Suppressor macrophage treated with lipopolysaccharide for 4 hours (primary cell): ENCODE measurements at places on chromosomes 2 and 18.

- no peak for DNase-seq
Observed at GRCh38 chr18:58669731-58670378, 1.4 kb upstream of the MALT1 start.

DNA sequence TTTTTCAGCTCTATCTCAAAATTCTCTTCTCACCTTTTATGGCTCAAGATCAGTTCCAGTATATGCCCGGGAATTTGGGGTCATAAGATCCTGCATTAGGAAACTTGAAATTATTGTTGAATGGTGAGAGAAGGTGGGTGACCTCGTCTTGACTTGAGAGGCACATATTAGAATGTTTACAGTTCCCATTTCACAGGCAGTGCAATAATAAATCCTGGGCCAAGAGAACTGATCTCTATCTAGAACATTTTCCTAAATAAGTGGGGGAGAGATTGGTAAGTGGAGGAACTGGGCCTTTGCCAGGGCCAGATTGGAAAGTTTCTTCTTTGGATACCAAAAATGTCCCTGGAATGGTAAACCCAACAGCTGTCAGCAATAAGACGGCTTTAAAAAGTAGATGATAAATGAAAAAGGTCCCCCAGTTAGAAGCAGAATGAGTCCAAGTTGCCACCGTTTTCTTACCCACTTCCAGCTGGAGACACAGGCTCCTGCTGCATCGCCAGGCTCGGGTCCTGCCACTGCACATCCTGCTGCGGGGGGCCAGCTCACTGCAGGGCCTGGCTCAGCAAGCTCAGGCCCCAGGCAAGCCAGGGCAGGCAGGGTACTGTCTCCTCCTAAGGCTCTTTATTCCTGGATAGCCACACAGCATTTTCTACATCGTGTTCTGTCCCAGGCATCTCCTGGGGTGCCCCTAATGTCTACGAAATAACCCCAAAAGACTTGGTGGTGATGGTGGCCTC lies 126.4 kb upstream of the EPAS1 start:
- DNase-seq, result no peak

DNA sequence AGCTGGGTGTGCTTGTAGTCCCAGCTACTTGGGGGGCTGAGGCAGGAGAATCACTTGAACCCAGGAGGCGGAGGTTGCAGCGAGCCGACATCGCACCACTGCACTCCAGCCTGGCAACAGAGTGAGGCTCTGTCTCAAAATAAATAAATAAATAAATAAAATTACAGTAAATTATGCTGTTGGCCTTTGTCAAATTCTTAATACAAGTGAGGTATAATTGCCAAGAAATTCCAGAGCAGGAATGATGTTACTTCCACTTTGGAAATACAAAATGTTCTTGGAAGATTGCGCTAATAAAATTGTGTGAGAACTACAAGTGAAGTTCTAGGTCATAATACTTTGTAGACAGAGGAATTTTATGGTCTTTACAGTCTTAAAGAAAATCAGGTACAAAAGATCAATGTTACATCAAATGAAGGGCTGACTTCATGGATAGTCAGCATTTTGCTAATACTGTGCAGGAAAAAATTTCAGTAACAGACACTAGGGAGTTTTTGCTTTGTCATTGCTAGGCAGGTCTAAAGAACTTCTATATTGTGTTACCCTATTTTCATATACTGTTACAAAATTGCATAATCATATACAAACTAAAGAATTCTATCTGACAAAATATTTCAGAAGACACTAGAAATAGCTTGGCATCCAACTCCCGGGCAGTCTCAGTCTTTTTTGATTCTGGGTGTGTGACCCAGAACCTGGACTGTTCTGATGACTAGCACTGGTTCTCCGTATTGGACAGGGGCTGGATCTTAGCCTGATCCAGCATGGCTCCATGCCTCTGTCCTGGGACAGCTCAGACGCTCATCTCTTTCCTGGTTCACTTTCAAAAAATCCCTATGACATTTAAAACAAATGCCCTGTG lies 76.0 kb upstream of the STK17B start:
- peak; percentile 52 for DNase-seq

DNA sequence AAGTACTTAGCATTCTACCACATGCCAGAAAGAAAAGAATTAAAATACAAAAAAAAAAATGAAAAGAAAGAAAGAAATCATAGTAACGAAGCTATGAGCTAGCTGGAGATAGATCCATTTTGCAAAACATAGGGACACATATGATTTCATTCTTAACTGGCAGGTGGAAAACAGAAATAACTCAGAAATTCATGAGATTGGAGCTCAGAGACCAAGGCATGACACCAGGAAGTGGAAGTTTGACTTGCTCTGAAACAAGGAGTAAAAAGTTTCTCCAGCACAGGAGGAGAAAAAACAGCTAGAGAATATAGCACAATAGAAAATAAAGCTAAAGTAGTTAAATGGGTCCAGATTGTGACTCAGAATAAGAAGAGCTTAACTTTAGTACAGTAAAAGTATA lies 278.1 kb downstream of the ZEB2 start:
- no peak for DNase-seq

DNA sequence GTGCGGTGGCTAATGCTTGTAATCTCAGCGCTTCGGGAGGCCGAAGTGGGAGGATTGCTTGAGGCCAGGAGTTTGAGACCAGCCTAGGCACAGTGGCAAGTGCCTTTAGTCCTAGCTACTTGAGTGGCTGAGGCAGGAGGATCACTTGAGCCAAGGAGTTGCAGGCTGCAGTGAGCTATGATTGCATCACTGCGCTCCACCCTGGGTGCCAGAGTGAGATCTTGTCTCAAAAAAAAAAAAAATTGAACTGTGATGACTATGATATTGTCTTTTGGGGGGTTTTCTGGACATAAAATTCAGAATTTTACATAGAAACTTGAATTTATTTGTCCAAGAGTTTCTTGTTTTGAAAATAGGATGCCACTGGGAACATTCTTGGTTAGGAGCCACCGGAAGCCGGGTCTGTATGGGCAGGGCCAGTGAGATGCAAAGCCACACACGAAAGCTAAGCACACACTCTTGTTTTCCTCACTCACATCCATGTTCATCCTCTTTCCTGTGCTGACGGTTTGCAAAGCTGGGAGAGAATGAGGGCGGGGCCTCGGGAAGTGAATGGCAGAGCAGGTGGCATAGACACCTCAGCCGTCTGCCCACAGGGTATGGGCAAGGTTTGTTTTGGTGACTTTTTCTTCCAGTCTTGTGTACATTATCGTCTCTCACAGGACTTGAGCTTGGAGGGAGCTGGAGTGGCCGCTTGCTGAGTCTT lies 12.6 kb downstream of the AGAP1 start:
- DNase-seq, result no peak

GRCh38 chr2:172965433-172966212 lies 110.0 kb upstream of the MAP3K20 start:
- no peak for DNase-seq

DNA sequence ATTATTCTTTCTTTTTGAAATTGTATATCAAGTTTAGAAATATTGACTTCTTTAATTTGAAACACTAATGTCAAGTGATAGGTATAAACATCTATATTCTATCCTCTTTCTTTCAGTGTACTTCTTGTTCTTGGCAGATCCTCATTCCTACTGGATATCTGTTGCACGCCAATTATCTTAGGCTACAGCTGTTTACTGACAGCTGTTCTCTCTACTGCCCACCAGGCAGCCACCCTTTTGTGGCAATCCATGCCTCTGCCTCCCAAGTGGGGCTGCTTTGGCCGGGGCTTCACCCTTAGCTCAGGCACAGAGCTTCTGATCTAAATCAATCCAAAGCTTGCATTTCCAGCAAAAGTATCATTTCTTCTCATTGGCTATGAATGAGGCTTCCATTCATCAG lies 50.6 kb upstream of the ITSN2 start:
- no peak for DNase-seq

DNA sequence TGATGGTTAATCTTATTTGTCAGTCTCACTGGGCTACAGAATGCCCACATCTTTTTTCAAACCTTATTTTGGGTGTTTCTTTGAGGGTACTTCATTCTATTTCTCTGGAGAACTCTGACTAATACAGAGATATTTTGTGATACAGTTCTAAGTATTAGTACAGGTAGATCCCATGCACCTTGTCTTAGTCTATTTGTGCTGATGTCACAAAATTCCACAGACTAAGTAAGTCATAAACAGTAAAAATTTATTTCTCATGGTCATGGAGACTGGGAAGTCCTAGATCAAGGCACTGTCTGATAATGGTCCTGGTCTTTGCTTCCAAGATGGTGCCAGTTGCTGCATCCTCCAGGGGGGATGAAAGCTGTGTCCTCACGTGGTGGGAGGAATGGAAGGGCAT lies 68.6 kb upstream of the EPHA4 start:
- no peak for DNase-seq

DNA sequence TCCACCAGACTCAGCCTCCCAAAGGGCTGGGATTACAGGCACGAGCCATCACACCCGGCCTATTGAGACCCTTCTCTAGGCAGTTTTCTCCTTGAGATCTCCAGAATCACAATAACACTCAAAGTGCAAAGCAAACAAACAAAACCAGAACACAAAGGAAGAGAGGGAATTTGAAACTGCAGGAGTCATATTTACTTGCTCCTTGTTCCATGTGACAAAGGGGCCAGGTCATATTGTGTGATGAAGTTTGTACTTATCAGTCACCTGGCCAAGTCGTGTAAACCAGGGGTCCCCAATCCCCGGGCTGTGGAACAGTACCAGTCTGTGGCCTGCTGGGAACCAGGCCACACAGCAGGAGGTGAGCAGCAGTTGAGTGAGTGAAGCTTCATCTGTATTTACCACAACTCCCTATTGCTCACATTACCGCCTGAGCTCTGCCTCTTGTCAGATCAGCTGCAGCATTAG lies 26.5 kb downstream of the SCYGR8 start:
- DNase-seq, result no peak
